ENCODE measurements at places on chromosomes 4 and X. TPM values are rescaled to one million over a fixed set of nuclear protein-coding genes. Genes with fewer than 3 reads are reported as not detected.

NAP1L2 gene
- 1.3 TPM for polyA plus RNA-seq

TFE3 gene
- polyA plus RNA-seq: 18.7 TPM

GABRG1 gene
- 0.03 TPM for polyA plus RNA-seq

SPANXN2 gene
- not detected for polyA plus RNA-seq

TBC1D8B gene
- 0.67 TPM for polyA plus RNA-seq

LRIT3 gene
- 0.43 TPM for polyA plus RNA-seq

DMD gene
- polyA plus RNA-seq: 1.7 TPM

BEND4 gene
- polyA plus RNA-seq: 1.8 TPM

HOPX gene
- 8.8 TPM for polyA plus RNA-seq

SPP1 gene
- 2.6 TPM for polyA plus RNA-seq

C4orf50 gene
- polyA plus RNA-seq: 0.03 TPM

DNA sequence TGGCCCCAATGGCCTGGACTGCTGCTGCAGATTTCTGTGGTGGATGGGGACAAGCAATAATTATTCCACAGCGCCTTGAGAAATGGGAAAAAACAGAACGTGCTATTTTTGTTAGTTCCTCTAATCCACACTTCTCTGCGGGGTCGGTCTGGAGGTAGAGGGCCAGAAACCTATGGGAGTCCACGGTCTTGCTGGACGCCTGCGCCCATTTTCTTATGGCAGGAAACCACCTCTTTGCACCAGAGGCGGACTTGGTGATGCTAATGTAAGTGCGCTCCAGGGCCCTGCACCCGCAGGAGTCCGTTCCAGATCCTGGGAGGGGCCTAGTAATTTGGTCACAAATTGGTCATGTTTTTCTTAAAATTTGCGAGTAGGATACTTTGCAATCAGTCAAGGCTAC, 25.9 kb upstream of the CLDN24 start:
- no peaks in the 10 kb centered on the region for H3K4me1 ChIP-seq
- DNase-seq: peak; percentile 42
- peaks cover 25% of the 10 kb centered on the region for H3K27me3 ChIP-seq
- no peak overlapping the region for H3K27ac ChIP-seq

- no peak overlapping the region for H3K27ac ChIP-seq
- H3K4me3 ChIP-seq: no peak overlapping the region
- peaks cover 22% of the 10 kb centered on the region for H3K4me1 ChIP-seq
Measured at GRCh38 chrX:149513825-149514428, 8.8 kb upstream of the IDS start.

- H3K4me1 ChIP-seq: peaks cover 7% of the 10 kb centered on the region
- no peaks in the 10 kb centered on the region for H3K27me3 ChIP-seq
- H3K27ac ChIP-seq: peak overlapping the region; percentile 55
- no peak for DNase-seq
- peak overlapping the region; percentile 23 for H3K4me3 ChIP-seq
Measured at GRCh38 chrX:37781814-37782213, 2.0 kb downstream of the CYBB start.

DNA sequence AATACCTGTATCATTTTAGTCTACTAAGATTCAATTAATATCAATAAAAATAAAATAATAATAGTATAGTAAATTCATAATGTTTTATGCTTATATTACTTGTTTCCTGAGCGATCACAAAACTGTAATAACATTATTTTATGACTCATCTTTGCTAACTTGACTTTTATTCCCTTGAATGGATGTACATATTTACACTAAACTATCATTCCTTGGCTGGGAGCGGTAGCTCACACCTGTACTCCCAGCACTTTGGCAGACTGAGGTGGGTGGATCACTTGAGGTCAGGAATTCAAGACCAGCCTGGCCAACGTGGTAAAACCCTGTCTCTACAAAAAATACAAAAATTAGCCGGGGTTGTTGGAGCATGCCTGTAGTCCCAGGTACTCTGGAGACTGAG, 104.0 kb upstream of the SLC34A2 start:
- DNase-seq: no peak
- no peak overlapping the region for H3K4me3 ChIP-seq
- no peaks in the 10 kb centered on the region for H3K36me3 ChIP-seq
- no peak overlapping the region for H3K27ac ChIP-seq
- no peaks in the 10 kb centered on the region for H3K27me3 ChIP-seq

- H3K27me3 ChIP-seq: no peaks in the 10 kb centered on the region
- no peak for DNase-seq
- H3K4me3 ChIP-seq: no peak overlapping the region
- no peak overlapping the region for H3K27ac ChIP-seq
Measured at GRCh38 chr4:170705907-170706306, 616.2 kb upstream of the AADAT start.

GRCh38 chrX:45258731-45259402, 58.2 kb upstream of the DIPK2B start:
- no peak for DNase-seq
- H3K4me3 ChIP-seq: no peak overlapping the region
- H3K36me3 ChIP-seq: no peaks in the 10 kb centered on the region
- H3K27ac ChIP-seq: no peak overlapping the region
- no peaks in the 10 kb centered on the region for H3K4me1 ChIP-seq

GRCh38 chr4:40984051-40984450, 230.3 kb downstream of the APBB2 start:
- no peak for DNase-seq
- H3K27ac ChIP-seq: no peak overlapping the region
- H3K36me3 ChIP-seq: no peaks in the 10 kb centered on the region
- H3K27me3 ChIP-seq: no peaks in the 10 kb centered on the region

- peaks cover 35% of the 10 kb centered on the region for H3K4me1 ChIP-seq
- peaks cover 40% of the 10 kb centered on the region for H3K27me3 ChIP-seq
- H3K4me3 ChIP-seq: no peak overlapping the region
Measured at GRCh38 chr4:41751449-41752061, 3.0 kb upstream of the PHOX2B start.

DNA sequence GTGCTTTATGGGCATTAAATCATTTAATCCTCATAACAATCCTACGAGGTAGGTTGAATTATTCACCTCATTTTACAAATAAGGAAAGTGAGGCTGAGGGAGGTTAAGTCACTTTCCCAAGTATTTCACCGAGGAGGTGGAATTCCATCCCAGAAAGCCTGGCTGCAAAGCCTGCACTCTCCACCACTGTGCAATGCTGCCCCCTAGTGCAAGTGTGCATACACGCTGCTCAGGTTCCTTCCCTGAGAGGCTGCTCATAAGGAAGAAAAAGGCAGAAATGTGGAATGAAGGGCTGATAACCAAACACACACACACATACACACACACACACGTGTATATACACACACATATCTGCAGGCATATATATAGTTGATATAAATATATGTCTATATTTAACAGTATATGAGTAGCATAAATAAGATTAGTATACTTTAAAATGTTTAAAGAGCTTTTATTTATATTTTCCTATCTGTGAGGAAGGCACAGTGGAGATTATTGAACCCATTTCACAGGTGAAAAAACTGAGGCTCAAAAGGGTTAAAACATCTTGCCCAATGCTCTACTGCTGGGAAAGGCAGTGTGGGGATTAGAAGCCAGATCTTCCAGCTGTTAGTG, 714.5 kb upstream of the TENM3 start:
- H3K4me1 ChIP-seq: no peaks in the 10 kb centered on the region
- no peaks in the 10 kb centered on the region for H3K27me3 ChIP-seq
- H3K27ac ChIP-seq: no peak overlapping the region
- no peak overlapping the region for H3K4me3 ChIP-seq

DNA sequence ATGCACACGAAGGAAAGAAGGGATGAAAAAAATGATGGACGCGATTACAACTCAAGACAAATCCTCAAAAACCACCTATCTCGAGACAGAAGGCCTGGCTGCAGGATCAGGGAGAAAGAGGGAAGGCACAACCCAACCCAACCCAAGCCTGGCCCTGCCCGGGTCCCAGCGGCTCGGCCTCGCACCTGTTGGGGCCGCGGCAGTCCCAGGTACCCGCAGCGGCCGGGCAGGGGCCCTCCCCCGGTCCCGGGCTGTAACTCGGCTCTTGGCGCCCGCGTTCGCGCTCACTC, 464 bp downstream of the RASGEF1B start:
- no peak for DNase-seq
- H3K36me3 ChIP-seq: no peaks in the 10 kb centered on the region
- peak overlapping the region; percentile 75 for H3K4me3 ChIP-seq
- H3K27me3 ChIP-seq: no peaks in the 10 kb centered on the region

- no peak overlapping the region for H3K27ac ChIP-seq
- no peaks in the 10 kb centered on the region for H3K27me3 ChIP-seq
- H3K4me3 ChIP-seq: no peak overlapping the region
- no peaks in the 10 kb centered on the region for H3K36me3 ChIP-seq
- DNase-seq: no peak
Measured at GRCh38 chrX:131306601-131307000, 17.5 kb upstream of the IGSF1 start.

DNA sequence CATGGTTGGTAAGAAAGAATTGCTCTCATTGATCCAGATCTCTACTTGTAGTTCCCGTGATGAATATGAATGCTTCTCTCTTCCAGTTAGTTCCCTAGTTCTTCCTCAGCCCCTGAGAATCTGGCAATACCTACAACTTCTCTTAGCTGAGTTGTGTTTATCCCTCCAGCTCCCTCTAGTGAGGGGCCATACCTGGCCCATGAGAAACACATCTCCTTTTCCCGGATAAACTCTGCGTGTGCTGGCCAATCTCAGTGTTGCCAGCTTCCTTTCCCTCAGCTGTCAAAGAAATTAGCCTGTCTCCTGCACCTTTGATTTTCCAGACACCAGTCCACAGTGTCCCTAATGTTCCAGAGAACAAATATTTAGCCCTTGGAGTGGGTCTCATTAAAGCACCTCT, 5.7 kb downstream of the CBLL2 start:
- H3K36me3 ChIP-seq: no peaks in the 10 kb centered on the region
- H3K27ac ChIP-seq: no peak overlapping the region
- no peaks in the 10 kb centered on the region for H3K4me1 ChIP-seq
- DNase-seq: no peak
- no peaks in the 10 kb centered on the region for H3K27me3 ChIP-seq

DNA sequence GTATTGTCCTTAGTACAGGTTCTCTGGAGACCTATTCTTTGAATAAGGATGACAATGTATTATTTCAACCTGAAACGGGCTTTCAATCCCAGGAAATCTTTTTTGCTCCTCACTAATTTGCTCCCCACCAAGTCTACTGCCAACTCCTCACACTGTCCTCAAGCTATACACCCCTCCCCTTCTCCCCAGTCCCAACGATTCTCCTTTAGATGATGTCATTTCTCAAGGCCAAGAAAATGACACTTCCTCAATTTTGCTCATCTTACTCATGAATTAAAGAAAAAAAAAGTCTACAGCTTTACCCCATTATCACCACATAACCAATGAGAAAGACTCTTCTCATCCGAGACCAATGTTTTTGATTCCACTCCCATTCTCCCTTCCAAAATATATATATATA, 20.6 kb downstream of the AP1S2 start:
- no peak for DNase-seq
- no peak overlapping the region for H3K4me3 ChIP-seq

Measured in spleen (tissue), 13 donors.